Uterus (tissue), 4 donors: ENCODE measurements at places on chromosomes 3 and 15.
A peak's percentile ranks its signal among the peaks of the same experiment; 100 is the strongest.

GRCh38 chr3:149989307-149989706 is 18.6 kb upstream of the PFN2 start:
- DNase-seq: no peak

- DNase-seq: no peak
Observed at GRCh38 chr3:177182352-177182751, 14.9 kb downstream of the TBL1XR1 start.

DNA sequence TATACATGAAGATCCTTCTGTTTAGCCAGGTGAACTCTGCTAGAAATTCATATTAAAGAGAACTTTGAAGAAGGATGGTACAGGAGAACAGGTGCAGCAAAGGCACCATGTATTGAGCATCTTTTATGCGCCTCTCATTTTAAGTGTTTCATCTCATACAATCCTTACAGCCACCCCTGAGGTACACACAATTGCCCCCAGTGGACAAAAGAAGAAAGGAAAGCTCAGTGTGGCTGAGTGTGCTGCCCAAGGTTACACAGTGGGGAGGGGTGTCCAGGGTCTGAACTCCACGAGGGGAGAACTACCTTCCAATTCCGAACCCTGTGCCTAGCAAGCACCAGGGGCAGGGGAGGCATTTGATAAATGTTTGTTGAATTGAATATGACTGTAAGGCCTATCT is 98.6 kb downstream of the MECOM start:
- no peak for DNase-seq

DNA sequence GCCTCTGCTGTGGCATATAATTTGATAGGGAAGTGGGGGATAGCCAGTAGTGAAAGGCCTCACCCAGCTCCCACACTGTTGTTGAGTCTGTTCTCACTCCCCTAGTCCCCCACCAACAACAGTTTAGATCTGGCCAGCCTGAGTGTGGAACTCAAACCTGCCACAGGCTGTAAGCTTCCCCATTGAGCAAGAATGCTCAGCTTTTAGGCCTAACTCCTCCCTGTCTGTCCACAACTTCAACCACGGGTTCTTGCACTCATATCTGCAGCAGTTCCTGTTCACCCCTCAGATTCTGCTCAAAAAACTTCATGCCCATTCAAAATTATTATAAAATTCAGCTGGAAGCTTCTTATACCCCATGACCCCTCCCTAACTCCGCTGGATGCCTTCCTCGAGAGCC is 975.1 kb downstream of the NSUN3 start:
- no peak for DNase-seq

DNA sequence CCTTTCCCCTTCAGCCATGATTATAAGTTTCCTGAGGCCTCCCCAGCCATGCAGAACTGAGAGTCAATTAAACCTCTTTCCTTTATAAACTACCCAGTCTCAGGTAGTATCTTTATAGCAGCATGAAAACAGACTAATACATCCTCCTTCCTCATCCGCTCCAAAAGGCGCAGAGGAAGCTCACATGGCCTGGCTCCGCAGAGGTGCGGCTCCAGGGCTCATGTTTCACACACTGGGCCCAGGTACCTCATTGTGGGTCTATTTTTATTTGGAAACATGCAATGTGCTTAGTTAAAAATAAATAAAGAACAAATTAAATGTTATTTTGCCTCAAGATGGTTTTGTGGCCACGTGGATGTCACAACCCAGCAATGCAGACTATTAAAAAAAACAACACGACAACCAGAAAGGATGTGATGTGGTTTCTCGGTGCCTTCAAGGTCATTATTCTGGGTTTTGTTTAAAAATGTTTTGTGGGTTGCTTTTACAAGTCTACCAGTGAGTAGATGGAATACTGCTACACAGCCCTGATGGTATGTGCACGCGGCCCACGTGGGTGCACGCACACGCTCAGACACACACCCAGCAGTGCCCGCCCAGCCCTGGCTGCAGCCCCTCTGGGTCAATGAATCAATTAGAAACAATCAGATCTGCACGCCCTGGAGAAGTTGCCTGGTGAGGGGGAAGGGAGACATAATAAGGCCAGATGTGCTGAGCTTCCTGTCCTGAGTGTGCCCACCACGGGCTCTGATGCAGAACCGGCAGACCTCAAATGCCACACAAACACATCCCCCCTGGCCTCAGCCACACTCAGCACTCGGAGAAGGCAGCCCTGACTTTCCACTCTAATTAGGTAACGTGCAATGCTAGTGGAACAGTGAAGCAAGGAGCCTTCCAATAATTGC is 140.1 kb downstream of the ADAMTS17 start:
- DNase-seq: no peak

DNA sequence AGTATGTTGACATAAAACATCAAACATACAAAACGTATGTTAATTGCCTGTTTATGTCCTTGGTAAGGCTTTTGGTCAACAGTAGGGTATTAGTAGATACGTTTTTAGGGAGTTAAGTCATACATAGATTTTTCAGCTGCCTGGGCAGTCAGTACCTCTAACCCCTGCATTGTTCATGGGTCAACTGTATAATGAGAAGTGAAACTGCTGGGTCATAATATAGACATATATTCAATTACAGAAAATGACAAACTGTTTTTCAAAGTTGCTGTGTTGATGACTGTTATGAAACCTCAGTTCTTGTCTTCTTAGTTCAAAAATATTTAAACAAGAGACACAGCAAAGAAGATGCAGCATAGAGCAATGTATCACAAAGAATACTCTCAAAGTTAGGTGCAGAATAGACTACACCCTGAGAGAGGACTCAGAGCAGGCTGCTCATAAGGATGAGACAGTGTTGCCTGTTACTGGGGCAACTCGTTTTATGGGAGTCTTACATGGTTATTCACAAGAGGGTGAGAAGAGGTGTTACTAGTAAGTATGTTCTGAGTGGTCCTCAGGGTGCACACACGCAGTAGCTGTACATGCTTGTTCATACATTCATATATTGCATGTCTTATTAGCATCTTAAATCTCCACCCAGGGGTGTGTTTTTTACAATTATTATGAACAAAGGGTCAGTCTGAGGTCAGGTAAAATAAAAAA is 53.1 kb upstream of the ADAMTS17 start:
- no peak for DNase-seq

GRCh38 chr3:31039145-31039544 is 144.7 kb upstream of the GADL1 start:
- DNase-seq: no peak

DNA sequence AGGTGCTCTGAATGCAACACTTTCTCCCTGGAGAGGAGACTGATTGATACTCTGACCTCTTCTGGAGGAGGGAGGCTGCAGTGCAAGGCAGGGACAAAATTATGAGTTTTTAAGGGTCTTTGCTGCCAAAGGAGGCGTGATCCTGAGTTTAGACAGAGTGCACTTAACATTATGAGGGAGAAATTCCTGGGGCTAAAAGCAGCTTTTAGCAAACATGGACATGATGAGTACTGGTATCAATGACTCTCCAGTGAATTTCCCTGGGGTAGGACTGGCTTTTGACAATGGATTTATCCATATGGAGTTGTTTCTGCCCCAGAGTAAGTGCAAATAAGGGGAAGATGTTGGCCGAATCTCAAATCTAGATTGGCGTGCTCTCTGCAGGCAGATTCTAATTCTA is 133.1 kb downstream of the THSD4 start:
- no peak for DNase-seq

DNA sequence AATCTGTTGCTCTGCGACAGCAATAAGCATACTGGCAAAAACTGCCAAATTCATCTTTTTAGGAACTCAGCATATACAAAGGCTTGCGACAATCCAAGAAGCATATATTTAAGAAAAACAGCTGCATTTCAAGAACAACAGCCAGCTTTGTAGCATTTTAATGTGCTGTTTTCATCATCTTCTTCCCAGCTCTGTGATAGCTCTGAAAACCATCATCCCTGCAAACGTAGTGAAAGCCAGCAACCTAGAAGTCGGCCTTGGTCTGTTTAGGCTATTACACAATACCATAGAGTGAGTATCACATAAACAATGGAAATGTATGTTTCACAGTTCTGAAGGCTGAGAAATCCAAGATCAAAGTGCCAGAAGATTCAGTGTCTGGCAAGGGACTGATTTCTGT is 187.5 kb downstream of the NAALADL2 start:
- no peak for DNase-seq

DNA sequence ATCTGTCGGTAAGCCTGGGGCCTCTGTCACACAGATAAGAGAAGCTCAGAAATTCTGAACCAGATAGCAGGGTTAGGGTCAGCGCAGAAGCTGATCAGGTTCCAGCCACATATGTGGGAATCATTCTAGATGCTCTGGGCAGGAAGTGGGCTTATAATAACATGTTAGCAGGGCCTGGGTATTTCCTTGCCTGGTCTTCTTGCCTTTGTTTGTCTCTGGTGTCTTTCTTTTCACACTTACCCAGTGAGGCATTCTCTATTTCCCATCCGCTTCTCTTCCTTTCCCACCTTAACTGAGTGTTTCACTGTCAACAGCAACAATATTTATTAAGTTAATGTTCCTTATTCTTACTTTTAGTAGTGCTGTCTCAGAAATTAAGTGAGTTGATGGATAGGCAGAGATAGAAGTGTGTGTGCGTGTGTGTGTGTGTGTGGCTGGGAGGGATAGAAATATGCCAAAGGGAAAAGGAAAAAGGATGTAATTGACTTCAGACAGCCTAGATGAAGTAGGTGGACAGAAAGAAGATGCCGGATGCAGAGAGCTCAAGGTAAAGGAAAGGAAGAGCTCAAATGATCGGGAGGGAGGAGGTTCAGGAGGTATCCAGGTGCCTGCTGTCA is 2.0 kb downstream of the PLA1A start:
- no peak for DNase-seq

GRCh38 chr3:42190701-42191442 is 75.1 kb downstream of the CCK start:
- DNase-seq: peak; percentile 68

DNA sequence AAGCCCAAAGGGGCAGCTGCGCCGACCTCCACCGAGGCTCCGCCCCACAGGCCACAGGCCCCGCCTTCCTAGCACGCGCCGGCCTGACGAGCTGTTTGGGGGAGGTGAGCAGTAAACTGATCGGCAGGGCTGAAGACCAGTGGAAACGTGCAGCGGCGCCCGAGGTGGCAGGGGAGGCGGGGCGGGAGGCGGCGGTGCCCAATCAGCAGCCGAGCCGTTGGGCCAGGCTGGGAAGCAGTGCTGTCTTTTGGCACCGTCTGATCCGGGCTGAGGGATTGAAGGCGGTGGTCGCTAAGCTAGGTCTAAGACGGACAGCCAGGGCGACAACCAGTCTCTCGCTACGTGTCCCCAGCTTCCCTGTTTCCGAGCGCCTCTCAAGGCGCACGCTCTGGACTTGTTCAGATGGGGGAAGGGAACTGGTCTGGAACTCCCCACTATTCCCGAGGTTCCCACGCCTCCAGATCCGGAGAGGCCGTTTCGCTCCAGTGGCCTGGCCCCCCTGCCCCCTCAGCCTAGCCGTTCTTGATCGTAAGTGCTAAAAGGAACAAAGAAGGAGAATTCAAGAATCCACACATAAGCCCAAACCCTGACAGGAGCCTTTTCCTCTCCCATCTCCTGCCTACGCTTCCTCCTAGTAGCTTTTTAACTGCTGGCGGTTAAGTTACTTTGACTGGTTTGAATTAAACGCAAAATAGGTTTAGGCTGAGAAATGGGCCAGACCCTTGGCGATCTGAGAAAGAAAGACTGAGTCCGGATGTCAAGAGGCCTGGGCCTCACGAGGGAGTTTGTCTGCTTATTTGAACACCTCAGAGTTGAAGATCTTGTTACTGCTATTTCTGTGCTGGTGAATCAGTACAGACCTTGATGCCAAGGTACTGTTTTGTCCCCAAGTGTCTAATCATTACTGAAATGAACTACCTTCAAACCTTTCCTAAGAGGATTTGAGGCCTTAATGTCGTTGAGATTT is at the start of gene FMN1:
Gene FMN1 (minus strand): TSS at position 11 of the 967 bp plus-strand sequence. CDS start 39,800 bp downstream, outside the sequence.
- DNase-seq: peak; percentile 88

- DNase-seq: no peak
Observed at GRCh38 chr3:156888176-156888575, 62.0 kb downstream of the LEKR1 start.

DNA sequence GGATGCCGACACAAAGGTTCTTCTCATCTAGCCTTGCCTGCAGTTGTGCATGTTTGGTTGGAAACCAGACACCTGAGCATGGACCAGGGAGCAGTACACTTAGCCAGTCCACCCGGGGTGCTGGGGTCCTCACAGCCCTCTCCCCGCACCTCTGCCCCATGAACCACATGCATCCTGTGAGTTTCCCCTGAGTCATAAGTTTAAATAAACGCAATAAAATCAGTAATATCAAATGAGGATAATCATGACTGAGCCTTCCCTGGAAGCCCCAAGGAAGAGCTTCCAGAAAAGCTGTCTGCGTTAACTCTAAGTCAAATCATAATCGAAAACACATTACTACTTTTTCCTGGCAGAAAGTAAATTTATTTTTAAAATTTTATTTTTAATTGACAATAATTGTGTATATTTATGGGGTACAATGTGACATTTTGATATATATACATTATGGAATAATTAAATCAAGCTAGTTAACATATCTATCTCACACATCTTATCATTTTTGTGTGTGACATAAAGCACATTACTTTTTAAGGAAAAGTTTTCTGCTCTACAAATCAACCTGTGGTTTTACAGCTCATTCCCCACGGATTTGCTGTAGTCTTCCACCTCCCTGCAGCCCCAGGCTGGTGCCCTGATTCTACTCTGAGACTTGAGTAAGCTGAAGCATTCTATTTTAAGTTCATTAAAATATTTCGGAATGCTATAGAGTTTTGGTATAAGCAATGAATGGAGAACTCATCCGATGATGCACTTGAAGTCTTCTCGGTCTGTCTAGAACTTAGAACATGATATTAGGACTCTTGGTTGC is 166.0 kb upstream of the EIF1B start:
- no peak for DNase-seq

GRCh38 chr3:71208211-71209095 is 375.1 kb downstream of the FOXP1 start:
- no peak for DNase-seq

DNA sequence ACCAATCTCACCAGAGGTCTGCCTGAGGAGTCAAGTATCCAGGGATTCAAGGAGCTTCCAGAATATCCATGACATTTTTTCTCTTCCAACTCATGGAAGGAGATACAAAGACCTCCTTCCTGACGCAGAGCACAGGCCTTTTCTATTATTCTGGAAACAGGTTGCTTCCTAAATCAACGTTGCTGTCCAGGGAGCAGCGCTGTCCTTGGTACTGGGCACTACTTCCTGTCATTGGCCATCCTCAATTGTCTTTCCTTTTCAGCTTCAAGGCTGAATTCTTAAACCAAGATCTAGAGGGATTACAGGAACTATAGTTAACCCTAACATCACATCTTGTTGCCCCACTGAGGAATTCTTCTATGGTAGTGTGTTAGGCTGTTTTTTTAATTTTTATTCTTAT is 50.4 kb upstream of the TBC1D21 start:
- no peak for DNase-seq

- no peak for DNase-seq
Observed at GRCh38 chr3:143751643-143752178, 96.6 kb downstream of the SLC9A9 start.

- DNase-seq: no peak
Observed at GRCh38 chr3:104101736-104102135, 1265.0 kb upstream of the ALCAM start.
